ENCODE measurements at places on chromosomes 12 and 14. TPM values are rescaled to one million over a fixed set of nuclear protein-coding genes. Genes with fewer than 3 reads are reported as not detected.
A peak's percentile ranks its signal among the peaks of the same experiment; 100 is the strongest.

DNA sequence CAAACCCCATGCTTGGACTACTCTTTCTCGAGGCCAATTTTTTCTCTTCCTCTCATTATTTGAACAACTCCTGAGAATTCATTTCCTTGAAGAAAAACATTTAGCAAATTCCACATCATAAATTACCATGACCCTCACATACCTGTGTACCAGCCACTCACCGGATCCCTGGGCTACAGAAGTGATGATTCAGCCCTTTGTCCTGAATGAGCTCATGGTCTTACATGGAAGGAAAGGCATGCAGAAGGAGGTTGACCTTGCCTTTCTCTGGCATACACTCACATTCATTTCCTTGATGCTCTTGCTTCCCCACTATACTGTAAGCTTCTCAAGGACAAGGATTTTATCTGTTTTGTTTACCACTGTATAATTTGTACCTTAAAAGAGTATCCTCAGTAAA is 191.5 kb downstream of the SLC5A8 start:
- DNase-seq, result no peak

DNA sequence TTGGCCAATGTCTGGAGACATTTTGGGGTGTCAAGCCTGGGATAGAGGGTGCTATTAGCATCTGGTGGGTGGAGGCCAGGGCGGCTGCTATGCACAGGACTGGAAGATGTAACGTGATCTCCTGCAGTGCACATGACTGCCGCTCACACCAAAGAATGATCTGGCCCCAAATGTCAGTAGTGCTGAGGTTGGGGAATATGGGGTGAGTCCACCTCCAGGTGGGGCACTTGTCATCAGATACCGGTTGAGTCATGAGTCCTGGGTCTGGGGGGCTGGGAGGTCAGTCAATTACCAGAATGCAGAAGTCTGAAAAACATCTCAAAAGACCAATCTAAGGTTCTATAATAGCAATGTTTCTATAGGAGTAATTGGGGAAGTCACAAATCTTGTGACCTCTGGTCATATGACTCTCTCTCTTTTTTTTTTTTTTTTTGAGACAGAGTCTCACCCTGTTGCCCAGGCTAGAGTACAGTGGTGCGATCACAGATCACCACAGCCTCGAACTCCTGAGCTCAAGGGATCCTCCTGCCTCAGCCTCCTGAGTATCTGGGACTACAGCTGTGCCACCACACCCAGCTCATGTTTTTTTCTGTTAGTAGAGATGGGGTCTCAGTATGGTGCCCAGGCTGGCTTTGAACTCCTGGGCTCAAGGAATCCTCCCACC is 6.0 kb upstream of the SDSL start:
- DNase-seq, result no peak

Gene ATG101
- total RNA-seq, result 19.5 TPM

Gene HOXC5
- total RNA-seq, result not detected

DNA sequence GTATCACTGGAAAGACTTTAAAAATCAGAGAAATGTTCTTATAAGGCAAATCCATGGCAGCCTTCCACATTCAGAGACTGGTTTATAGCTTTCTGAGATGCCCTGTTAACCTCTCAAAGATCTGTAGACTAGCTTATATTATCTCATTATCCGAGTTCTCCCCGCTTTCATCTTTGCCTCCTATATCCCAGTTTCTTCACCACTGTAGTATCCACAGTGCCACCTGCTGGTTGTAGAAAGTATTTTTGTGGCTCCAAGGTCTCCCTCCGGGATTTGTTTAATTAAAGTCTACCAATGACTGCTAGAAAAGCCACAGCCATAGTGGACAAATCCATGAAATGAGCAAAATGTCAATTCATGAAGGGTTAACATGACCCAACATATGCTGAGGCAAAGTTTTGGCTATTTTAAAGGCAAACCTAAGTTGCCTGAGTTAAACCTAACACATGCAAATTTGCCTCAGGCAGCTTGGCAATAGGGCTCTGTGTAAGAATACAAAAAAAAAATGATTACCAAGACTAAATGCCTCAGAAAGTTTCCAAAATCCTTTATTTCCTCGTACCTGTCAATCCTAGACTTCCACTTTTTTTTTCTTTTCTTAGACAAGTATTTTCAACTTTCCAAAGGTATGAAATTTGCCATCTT is 218.8 kb upstream of the BMP4 start:
- DNase-seq, result peak; percentile 26

GRCh38 chr14:21300892-21301291 is 21.0 kb downstream of the RPGRIP1 start:
- DNase-seq, result no peak

DNA sequence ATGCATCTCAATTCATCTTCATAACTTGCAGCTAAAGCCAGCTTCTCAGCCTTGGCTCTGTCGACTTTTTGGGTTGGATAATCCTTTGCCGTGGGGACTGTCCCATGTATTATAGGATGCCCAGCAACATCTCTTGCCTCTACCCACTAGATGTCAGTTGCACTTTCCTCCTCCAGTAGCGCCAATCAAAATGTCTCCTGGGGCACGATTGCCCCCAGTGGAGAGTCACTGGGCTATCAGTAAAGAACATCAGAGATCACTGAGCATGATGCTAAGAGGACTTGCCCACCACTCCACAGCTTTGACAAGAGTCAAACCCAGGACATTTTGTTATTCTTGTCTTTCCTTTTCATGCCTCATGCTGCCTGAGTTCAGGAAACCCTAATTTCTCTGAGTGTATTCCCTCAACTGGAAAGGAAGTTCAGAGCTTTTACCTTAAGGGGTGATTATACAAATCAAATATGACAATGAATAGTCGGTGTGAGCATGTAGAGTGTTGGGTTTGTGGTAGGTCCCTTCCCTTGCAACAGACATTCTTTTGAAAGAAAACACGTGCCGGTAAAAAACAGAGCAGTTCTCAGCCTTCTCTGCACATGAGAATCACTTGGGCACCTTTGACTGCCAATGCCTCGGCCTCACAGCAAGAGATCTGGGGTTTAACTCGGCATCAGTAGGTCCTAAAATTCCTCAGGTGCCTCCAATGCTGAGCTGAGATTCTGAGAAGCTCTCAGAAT is 980.6 kb downstream of the VRK1 start:
- DNase-seq, result no peak

DNA sequence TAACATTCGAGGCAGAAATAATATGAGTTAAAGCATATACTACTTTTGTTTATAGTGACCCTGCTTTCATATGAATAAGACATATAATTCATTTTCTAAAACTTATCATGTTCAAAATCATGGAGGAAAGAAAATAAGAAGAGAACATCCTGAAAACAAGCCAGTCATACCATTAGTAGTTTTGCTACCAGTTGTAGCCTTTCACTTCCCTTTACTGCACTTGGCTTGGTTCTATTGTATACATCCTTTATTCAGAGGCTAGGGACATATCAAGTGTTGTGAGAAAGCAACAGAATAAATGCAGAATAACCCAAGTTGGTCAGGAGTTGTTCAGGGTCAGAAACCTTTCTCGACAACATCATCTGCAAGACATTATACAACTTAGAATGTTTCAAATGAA is 598.7 kb downstream of the SOX5 start:
- DNase-seq, result no peak

- DNase-seq, result peak; percentile 16
Measured at GRCh38 chr14:88492272-88493089, 62.3 kb downstream of the PTPN21 start.

DNA sequence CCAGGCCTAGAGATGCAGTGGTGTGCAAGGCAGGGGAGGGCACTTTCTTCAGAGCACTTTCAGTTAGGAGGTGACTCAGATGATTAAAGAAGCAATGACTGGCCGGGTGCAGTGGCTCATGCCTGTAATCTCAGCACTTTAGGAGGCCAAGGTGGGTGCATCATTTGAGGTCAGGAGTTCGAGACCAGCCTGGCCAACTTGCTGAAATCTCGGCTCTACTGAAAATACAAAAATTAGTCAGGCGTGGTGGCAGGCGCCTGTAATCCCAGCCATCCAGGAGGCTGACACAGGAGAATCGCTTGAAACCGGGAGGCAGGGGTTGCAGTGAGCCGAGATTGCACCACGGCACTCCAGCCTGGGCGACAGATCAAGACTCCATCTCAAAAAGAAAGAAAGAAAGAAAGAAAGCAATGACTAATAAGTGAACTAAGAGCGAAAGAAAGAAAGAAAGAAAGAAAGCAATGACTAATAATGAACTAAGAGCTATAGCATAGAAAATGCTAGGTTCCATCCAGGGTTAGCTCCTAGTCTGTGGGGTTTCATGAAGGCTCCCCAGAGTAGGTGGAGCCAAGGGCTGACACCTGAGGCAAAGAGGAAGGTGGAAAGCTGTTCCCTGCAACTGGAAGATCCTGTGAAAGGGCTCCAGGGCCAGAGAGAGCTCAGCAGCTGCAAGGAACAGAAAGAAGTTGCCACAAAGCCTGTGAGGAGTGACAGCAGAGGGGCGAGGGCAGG is 334.5 kb downstream of the CACNA1C start:
- no peak for DNase-seq

Gene CLECL1
- not detected for total RNA-seq

DNA sequence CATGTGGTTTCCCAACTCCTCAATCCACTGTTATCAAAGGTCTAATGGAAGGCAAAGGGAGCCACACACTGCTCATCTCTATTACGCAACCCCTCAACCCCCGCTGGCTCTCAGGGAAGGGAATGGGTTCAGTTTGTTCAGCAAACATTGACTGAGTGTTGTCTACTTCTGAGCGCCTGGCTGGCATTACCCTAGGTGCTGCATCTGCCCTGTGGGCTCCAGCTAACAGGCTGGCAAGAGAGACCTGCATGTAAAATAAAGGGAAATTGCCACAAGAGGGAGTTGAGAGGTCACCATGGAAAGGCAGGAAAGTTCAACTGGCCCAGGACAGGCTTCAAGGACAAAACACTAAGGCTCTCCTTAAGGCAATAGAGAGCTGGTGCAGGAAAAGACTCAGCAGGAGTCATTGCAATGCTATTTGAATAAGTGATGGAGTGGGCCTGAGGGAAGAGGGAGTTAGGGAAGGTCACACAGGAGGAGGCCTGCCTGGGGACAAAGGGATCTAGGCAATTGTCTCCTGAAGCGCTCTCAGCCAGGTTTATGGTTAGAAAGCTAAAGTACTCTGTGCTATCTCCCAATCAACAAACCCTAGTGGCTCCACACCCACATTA is 5.5 kb upstream of the ZNF740 start:
- no peak for DNase-seq

DNA sequence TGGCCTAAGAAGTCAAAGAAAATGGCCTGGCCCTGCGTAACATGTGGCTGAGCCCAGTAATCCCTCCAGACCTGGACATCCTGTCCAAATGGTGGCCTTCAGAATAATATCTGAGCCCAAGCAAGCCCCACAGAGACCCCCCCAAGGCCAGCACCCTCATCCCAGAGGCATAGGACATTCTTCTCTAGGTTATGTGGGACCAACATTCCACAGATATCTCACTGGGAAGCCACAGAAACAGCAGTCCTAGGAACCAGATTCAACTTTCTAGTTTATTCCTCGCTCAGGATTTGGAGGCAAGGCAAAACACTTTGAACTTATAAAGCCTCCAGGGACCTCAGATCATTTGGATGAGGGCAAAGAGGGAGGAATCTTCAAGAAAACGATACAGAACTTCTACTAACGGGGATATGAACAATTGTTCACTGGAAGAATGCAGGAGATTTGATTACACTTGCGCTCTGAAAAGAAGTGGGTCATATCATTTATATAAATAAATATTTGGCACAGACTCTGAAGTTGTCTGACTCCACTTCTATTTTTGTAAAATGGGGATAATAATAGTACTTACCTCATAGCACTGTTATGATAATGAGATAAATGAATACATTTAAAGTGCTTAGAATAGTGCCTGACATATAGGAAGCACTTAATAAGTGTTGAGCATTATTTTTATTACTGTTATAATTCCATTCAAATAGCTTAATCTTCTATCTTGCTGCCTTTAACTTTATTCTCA is 171.5 kb downstream of the NUAK1 start:
- no peak for DNase-seq

- DNase-seq, result no peak
Measured at GRCh38 chr14:76007379-76007778, 21.8 kb downstream of the IFT43 start.

Gene CHFR
- total RNA-seq, result 29.6 TPM

GRCh38 chr14:104680806-104681688 is 8.4 kb upstream of the INF2 start:
- DNase-seq, result peak; percentile 86

- DNase-seq, result no peak
Measured at GRCh38 chr14:98924046-98924445, 348.0 kb downstream of the BCL11B start.

- DNase-seq, result no peak
Measured at GRCh38 chr14:52286661-52287649, 19.5 kb downstream of the PTGDR start.

- no peak for DNase-seq
Measured at GRCh38 chr12:68042212-68042699, 53.0 kb downstream of the IFNG-AS1 start.

DNA sequence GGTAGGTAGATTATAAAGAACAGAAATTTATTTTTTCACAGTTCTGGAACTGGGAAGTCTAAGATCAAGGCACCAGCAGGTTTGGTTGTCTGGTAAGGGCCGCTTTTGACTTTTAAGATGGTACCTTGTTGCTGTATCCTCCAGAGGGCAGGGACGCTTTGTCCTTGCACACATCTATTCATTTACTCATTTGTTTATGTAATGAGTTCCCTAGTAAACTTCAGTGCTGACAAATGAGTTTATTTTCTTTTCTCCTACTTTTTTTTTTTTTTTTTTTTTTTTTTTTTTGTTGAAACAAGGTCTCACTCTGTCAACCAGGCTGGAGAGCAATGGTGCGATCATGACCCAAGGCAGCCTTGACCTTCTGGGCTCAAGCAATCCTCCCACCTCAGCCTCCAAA is 195.7 kb downstream of the FBXL14 start:
- DNase-seq, result no peak

Gene PDZRN4
- total RNA-seq, result 48.7 TPM

GRCh38 chr12:31813305-31813704 is 84.5 kb upstream of the AMN1 start:
- DNase-seq, result no peak

- no peak for DNase-seq
Measured at GRCh38 chr14:84792722-84793410, 737.1 kb upstream of the FLRT2 start.

Gene SLC17A8
- total RNA-seq, result 1.2 TPM

- no peak for DNase-seq
Measured at GRCh38 chr12:39780913-39781446, 161.4 kb upstream of the ABCD2 start.

DNA sequence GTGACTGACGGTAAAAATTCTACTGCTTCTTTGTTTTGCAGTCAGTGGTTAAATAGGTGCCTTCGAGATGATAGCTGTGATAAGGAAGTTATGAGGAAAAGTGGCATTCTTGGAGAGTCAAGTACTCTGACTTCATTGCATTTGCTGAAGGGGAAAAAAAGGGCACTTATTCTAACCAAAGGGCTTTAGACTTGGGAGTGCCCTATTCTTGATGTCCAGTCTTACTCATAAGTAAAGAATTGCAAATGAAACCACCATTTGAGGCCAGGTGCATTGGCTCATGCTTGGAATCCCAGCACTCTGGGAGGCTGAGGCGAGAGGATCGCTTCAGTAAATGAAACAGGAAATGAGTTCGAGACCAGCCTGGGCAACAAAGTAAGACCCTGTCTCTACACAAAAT is 40.3 kb downstream of the BRAP start:
- no peak for DNase-seq

- DNase-seq, result no peak
Measured at GRCh38 chr14:103808403-103809001, 38.9 kb downstream of the PPP1R13B start.
